ENCODE measurements at places on chromosomes 1 and 21.

DNA sequence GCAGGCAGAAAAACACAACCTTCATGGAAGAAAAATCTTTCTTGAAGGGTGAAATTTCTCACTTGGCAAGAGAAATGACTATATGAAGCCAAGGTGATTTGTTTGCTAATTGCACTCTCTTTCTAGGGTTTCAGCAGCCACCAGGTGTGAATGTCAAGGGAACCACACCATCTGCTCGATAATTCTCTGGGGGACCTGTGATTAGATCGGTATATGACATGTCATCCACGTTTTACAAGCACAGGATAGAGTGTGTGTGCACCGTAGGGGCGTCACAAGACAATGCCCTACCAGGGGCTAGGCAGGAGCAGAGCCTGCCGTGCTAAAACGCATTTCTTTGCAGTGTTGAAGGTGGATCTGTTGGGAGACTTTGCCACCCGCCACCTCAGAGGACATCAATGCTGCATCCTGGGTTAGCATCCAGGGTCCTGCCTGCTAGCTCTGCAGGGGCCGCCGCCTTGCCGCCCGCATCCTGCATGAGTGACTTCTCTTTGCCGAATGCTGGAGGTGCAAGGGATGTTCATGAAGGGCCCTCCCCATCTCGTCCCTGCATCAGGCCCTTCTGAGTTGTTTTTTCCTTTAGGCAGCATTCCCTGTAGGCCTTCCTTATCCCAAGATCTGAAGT is 37.8 kb upstream of the CCSAP start:
- no peak for DNase-seq

GRCh38 chr1:243543501-243543900 is 287.7 kb downstream of the SDCCAG8 start:
- no peak for DNase-seq

- DNase-seq = no peak
Measured at GRCh38 chr1:173353350-173353749, 123.8 kb upstream of the PRDX6 start.

GRCh38 chr1:164668491-164669400 is 109.8 kb downstream of the PBX1 start:
- DNase-seq = no peak

GRCh38 chr1:7338439-7338838 is 432.7 kb upstream of the VAMP3 start:
- DNase-seq = no peak

Data from stimulated activated CD4-positive, alpha-beta T cell treated with anti-CD3 and anti-CD28 coated beads, Interleukin-12 subunit alpha, Interleukin-12 subunit beta, amount 100 ng/mL, for 24 hours (primary cell).